ENCODE measurements at places on chromosomes 11 and 22.
A peak's percentile ranks its signal among the peaks of the same experiment; 100 is the strongest.

DNA sequence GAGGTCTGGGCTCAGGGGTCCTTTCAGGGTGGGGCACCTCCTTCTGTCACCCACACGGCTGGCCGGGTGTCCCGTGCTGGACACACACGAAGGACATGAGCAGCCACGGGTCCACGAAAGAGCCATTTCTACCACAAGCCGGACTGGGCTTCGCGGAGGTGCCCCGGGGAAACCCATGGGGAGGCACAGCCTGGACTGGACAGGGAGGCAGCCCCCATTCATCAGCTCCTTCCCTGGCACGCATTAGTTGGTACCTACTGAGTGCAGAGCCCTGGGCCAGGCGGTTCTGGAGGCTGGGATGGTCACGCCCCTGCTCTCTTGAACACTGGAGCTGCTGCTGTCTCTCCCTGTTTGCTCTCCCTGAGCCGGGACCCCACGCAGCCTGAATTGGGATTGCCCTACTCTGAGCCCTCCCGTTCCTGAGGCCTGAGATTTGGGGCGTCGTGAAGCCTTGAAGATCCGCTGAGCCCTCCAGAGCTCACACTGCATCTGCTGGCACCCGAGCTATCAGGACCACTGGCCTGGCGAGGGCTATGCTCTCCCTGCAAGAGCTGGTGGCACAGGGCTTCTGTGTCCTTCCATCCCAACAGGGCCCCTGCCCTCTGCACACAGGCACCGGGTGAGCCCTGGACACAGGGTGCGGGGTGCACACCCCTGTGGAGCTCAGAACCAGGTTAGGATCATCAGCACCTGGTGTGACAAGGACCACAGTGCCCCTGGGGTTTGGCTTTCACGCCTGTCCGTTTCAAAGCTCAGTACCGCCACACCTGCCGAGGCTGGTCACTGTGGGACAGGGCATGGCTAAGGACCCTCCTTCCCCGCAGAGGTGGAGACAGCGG lies 84.6 kb downstream of the MYEOV start:
- no peak for DNase-seq

GRCh38 chr22:19691721-19692341 lies 22.5 kb upstream of the SEPTIN5 start:
- no peak for DNase-seq

GRCh38 chr11:102552447-102553194 lies 22.1 kb upstream of the MMP7 start:
- no peak for DNase-seq

DNA sequence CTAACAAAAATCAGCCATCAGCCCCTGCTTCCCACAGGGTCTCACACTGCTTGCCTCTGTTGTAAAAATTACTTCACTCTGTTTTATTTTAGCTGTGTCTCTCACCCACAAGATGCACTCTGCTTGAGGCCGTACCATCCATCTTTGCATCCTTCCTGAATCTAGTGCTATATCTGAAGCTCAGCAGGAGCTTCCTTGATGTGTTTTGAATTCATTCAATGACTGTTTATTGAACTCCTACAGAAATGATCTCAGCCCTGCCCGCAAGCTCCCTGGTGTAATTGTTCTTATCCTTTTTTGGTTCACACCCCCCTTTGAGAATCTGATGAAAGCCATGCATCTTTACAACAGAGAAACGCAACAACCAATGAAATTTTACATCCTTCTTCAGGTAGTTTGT lies 310.2 kb upstream of the ZC3H12C start:
- no peak for DNase-seq

GRCh38 chr22:26953012-26953883 lies 295.9 kb downstream of the MIAT start:
- no peak for DNase-seq

- no peak for DNase-seq
Measured at GRCh38 chr11:68956142-68956541, 24.6 kb downstream of the MRGPRD start.

- DNase-seq = no peak
Measured at GRCh38 chr22:26902401-26903029, 245.1 kb downstream of the MIAT start.

GRCh38 chr11:72069787-72070251 lies 10.5 kb downstream of the NUMA1 start:
- no peak for DNase-seq

- no peak for DNase-seq
Measured at GRCh38 chr11:111205632-111206385, 39.7 kb upstream of the POU2AF2 start.

DNA sequence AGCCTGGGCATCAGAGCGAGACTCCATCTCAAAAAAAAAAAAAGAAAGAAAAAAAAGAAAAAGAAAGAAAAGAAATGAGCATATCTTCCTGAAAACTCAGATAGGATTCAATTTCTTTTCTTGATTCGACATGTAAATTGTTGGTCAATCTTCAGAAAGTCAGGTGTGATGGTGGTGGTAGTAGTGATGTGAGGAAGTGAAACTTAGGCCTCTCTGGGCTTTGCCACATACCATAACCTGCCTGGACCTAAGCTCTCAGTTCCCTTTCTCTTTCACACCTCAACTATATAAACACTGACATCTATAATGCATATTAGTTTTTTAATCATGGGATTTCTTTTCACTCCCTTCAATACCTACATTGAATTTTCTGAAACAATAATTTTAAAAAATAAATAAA lies 98.0 kb upstream of the TBCEL start:
- no peak for DNase-seq

- DNase-seq = peak; percentile 59
Measured at GRCh38 chr11:105371311-105371710, 231.7 kb upstream of the CARD18 start.

- DNase-seq = no peak
Measured at GRCh38 chr11:6738590-6738989, 33.2 kb downstream of the OR2AG2 start.

GRCh38 chr22:22358686-22359085 lies 114.1 kb downstream of the VPREB1 start:
- DNase-seq = no peak

DNA sequence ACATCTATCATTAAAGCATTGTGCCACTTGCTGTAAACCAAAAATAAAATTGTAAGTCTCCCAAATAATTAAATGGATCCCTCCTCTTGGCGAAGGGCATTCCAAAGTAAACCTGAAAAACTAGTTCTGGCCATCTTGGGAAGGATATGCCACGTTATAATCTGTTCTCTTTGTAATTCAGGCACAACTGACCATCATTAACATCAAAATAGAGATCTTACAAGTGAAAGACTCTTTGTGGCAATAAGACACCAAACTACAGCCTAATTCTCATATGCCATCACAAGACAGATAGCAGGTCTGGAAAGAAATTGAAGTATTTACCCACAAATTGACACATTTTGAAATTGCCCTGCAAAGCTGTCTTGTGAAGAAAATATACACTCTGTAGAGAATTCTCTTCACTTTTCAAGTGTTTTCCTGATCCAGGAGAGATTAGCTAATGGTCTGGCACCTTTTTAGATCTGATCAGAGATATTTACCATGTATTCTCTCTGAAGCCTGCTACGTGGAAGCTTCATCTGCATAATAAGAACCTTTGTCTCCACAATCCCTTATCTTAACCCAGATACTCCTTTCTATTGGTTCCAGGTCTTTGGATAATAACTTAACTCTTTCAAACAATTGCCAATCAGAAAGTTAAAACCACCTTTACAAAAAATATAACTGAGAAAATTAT lies 630.4 kb upstream of the CCDC179 start:
- DNase-seq = no peak

DNA sequence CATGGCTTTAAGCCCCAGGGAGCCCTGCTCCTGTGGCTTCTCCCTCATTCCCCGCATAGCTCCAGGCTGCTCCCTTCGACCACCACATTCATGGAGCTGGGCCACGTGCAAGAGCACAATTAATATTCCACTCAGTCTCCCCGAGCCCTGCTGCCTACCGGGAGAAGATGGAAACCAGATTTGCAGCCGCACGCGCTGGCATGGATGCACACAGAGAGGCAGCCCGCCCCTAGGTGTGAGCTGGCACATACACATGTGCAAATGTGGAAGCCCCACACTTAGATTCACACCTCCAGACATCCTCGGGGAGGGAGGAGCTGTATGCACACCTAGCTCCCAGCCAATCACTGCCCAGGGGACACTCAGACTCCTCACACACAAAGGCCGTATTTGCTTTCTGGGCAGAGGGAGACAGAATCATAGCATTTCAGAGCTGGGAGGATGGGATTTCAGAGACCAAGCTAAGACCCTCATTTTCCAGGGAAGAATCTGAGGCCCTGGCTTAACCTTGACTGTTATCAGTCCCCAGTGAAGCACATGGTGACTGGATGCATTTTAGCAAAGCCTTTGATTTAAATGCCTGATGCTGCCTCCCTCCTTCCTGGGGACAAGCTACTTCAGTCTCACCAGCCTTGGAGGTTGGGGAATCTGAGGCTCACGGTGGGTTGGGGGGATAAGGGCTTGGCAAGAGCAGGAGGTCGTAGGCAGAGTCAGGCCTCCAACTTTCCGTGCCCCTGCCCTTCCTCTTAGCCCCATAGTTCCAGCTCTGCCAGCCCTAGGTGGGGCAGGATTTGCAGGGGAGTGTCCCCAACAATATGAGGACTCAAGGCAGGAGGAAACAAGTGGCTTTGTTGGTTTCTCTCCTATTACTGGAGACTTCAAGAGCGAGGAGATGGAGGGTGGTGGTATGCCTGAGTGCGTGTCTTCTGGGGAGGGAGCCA lies 5.3 kb upstream of the CREB3L1 start:
- no peak for DNase-seq

- no peak for DNase-seq
Measured at GRCh38 chr11:16813126-16813525, 74.7 kb downstream of the C11orf58 start.

GRCh38 chr11:124676386-124676785 lies 2.7 kb downstream of the SPA17 start:
- DNase-seq = no peak

GRCh38 chr22:24236656-24237055 lies 8.2 kb downstream of the GGT5 start:
- no peak for DNase-seq

GRCh38 chr11:29782447-29782846 lies 234.4 kb downstream of the KCNA4 start:
- no peak for DNase-seq
